CD4-positive, alpha-beta memory T cell (primary cell): ENCODE measurements at places on chromosomes 2 and 18.

- DNase-seq, result no peak
These were observed 6.0 kb downstream of the ENOSF1 start for GRCh38 chr18:706405-706804.

DNA sequence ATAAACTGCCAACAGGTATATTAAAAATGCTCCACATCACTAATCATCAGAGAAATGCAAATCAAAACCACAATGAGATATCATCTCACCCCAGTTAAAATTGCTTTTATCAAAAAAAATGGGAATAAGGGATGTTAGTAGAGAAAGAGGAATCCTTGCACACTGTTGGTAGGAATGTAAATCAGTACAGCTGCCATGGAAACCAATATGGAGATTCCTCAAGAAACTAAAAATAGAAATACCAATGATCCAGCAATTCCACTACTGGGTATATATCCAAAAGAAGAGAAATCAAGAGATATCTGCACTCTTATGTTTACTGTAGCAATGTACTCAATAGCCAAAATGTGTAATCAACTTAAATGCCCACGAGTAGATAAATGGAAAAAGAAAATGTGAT is 40.6 kb downstream of the ZRANB3 start:
- DNase-seq, result no peak

- no peak for DNase-seq
These were observed 174.8 kb downstream of the GALNT13 start for GRCh38 chr2:154046493-154046892.

DNA sequence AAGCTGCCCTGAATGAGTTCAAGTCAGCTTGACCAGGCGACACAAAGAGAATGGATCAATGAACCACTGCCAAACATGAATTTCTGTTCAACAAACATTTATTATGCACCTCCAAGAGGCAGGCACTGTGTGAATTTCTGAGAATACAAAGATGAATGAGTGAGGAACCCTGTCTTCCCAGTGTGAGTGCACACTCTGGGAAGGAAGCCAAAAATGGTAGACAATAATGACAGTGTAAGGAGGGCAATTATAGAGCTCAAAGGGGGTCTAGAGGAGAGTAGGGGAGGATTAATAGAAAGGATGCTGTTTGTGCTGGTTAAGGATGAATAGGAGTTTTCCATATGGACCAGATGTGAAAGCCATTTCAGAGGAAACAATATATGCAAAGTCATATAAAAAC is 213.4 kb downstream of the DCC start:
- DNase-seq, result no peak

DNA sequence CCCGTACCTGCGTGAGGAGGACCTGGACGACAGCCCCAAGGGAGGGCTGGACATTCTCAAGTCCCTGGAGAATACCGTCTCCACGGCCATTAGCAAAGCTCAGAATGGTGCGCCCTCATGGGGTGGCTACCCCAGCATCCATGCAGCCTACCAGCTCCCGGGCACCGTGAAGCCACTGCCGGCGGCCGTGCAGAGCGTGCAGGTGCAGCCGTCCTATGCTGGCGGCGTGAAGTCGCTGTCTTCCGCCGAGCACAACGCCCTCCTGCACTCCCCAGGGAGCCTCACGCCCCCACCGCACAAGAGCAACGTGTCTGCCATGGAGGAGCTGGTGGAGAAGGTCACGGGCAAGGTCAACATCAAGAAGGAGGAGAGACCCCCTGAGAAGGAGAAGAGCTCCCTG is 76.4 kb downstream of the TSHZ1 start:
- no peak for DNase-seq
